ENCODE measurements at places on chromosomes 5 and 9.

DNA sequence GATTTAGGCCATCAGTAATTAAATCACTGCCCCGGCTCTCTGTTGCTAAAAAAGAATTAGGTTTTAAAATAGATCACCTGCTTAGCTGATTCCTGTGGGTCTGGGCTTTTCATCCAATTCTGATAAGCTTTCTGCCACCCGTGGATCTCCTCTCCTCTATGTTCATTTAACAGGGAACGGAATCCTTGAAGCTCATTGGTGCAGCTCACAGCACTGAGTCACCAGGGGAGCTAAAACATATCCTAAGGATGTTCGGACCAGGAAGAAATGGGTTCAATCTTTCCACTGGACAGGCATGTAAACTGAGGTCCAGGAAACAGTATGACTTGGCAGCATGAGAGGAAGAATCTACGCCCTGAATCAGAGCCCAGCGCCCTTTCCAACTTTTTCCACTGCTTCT is 267.1 kb upstream of the GRIA1 start:
- DNase-seq: no peak

- DNase-seq: no peak
These were observed 9.5 kb downstream of the LHFPL2 start for GRCh38 chr5:78638973-78639669.

- DNase-seq: no peak
These were observed 126.4 kb downstream of the SLF1 start for GRCh38 chr5:94744906-94745305.

- no peak for DNase-seq
These were observed 84.8 kb downstream of the KDM4C start for GRCh38 chr9:6842584-6842947.

DNA sequence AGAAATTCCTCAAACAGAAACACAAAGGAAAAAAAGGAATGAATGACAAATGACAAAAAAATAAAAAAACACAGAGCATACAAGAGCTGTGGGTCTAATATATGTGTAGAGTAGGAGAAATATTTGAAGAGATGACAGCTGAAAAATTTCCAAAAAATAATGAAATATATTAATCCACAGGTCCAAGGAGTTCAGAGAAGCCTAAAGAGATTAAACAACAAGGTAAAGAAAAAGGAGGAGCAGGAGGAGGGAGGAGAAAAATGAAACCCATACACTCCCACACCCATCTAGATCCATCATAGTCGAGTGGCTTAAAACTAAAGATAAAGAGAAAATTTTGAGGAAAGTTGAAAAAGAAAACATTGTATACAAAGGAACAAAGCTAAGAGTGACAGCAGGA is 182.4 kb upstream of the MAP3K1 start:
- DNase-seq: no peak

- DNase-seq: no peak
These were observed 292.4 kb downstream of the CD180 start for GRCh38 chr5:66904189-66904588.

DNA sequence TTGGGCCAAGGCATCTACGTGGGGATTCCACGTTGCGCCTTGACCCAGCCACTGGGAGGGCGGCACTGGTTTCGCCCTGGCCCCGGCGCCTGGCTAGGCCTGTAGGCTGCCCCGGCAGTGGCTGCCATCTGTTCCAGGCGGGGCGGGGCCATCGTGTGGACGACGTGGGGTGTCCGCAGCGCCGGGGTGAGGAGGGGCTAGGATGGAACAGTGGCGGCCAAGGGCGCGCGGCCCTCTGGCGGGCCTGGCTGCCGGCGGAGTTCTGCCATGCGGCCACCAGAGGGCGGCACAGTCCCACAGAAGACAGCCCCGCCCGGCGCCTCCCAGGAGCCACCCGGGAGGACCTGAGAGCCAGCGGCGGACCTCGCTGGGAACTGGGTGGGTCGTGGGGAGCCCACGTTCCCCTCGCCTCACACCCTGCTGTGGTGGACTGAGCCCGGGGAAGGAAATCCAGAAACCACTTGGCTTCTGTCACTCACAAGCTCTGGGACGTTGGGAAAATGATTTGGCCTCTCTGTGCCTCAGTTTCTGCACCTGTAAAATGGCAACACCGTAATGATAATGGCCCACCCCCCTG is 22.6 kb upstream of the RAPGEF1 start:
- DNase-seq: peak; percentile 70

GRCh38 chr5:64147849-64148441 is 17.7 kb upstream of the RNF180 start:
- DNase-seq: no peak

- DNase-seq: no peak
These were observed 158.2 kb downstream of the MACROH2A1 start for GRCh38 chr5:135240781-135241360.

DNA sequence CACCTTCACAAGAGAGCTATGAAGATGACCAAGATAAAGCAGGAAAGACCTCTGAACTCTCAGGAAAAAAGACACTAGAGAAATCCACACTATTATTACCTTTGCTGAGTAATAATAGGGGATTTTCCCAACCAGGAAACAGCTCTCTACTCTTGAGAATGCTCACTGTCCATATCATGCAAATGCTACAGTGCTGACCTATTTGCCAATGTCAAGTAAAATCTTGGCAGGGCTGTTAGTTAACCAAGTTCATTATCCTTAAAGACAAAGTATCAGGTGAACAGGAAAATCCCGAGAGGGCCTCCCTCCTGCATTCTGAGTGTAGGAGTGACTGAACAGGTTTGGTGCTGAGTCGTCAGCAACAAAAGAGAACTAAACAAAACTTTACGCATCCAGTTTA is 306.6 kb downstream of the ACTL7B start:
- DNase-seq: no peak

- DNase-seq: no peak
These were observed 278.1 kb downstream of the ICE1 start for GRCh38 chr5:5700549-5700948.

DNA sequence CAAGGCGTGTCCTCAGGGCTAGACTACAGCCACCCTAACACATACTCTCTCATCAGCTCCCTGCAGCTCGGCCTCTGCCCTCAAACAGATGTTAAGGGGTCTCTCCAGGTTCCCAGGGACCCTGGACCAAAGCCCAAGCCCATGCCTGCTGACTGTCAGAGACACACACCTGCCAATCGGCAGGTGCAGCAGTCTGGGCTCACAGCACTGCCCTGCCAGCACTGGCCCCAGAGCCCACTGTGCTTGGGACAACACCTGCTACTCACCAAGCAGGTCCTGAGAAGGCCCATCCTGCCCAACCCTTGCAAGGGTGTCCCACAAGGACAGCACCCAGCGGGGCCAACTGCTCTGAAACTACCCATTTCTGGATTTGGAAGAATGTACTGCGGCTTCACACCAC is 20.2 kb upstream of the ZDHHC11 start:
- no peak for DNase-seq

- no peak for DNase-seq
These were observed 943 bp downstream of the SFXN1 start for GRCh38 chr5:175479125-175479881.

- no peak for DNase-seq
These were observed 126.4 kb downstream of the CRB2 start for GRCh38 chr9:123482295-123482968.

DNA sequence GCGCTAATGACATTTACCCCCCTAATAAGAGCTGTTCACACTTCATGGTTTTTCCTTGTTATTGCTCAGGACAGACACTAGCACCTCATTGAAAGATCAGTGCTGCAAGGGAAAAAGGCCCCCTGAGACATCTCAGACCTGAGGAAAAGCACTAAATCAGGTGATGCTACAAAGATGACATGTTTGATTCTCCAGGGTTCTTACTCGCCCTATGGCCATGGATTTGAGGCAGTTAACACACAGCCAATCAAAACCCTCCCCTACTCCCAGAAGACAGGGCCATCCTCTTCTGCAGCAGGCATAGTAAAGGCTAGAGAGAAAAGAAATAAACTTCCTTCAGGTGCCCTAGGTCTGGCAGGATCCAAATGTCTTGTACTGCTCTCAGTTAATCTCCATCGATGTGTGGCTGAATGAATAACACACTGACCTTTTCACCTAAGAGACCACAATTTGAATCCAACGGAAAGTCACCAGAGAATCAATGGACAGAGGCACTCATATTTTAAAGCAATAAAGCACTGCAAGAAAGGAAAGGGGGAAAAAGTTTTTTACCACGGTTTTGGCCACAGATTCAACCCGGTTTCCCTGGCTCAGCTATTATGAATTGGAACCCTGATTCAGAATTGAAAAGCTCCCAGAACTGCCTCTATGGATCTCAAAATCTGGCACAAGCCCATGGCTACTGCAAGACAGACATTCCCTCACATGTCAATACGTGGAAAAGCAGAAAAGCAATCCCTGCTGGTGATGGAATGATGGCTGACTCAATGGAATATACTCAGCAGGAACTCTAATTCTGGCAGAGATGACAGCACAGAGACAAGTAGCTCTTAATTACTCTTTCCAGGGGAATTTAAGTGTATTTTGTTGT is 329.5 kb downstream of the BNC2 start:
- no peak for DNase-seq

DNA sequence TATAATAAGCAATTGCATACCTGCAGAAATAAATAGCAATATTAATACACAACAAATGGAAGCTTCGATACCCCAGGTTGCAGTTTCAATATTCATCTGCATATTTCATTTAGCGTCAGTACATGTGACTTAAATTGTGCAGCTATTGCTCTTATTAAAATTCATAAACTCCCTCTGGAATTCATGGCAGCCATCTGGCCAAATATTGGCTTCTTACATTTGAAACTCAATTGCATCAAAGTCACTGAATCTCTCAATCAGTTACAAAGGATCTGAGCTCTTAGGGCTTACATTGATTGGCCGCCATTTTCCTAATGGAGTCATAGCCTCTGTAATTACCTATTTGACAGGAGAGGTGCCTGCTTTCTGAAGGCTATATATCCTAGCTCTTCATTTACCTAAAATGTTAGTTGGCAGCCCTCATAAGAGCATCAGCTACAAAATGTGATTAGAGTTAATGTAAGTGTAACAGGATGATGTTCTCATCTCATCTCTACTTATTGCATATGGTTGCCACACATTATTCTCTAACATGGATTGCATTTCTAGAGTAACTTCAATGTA is 453.5 kb downstream of the CAAP1 start:
- DNase-seq: no peak

GRCh38 chr5:72681781-72682180 is 134.7 kb upstream of the TNPO1 start:
- DNase-seq: no peak

DNA sequence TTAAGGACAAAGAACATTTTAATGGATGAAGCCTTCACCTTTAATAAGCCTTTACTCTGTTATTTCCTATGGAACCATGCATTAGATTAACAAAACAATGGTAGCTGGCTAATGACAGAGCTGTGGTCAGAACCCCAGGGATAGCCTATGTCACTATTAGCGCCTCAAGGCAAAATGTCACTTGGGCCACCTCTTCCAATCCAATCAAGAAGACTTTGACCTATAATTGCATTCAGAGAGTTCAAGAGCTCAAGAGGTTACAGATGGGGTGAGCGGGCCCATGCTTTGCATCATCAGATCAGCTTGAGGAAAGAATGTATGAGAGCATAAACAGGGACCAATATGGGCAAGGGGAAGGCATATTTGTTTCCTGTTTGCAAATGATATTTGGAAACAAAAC is 425.1 kb downstream of the ARHGEF28 start:
- DNase-seq: no peak

DNA sequence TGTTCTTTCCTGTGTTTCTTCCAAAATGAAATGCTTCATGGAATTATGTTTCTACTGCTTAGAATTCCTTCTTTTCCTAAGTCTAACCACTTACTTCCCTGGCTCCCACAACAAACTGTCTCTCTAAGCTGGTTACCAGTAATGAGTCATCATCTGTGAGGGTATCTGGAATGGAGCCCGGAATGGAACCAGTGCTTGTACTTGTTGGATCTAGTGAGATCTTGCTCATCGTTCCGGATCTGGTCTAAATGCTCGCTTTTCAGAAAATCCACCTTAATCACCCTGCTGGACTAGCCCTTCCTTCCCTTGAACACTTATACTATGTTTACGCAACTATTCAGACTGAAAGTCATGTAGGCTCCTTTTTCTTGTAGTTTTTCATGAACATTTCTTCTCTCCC is 184.8 kb downstream of the PBX3 start:
- DNase-seq: no peak

DNA sequence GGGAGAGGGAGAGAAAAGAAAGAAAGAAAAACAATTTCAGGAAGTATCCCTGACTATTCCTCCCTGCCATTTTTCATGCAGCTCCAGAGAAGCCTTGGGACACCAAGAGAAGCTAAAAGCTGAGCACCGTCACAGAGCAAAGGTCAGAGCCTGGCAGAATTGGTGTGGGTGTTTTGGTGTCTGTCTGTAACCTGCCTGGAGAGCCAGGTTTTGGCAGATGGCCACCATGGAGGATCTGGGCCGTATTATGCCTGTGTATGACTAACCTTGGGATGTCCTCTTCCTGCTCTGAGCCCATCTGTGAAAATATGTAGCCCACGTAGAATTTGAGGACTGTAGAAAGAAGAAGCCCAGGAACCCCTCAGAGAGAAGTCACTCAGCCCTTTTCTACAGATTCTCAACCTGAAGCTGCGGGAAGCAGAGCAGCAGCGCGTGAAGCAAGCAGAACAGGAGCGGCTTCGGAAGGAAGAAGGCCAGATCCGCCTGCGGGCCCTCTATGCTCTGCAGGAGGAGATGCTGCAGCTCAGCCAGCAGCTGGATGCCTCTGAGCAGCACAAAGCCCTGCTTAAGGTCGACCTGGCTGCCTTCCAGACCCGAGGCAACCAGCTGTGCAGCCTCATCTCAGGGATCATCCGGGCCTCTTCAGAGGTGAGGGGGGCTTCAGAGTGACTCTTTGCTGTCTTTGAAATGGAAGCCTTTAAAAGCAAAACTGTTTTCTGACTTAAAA is 18.8 kb downstream of the GLE1 start:
- no peak for DNase-seq

DNA sequence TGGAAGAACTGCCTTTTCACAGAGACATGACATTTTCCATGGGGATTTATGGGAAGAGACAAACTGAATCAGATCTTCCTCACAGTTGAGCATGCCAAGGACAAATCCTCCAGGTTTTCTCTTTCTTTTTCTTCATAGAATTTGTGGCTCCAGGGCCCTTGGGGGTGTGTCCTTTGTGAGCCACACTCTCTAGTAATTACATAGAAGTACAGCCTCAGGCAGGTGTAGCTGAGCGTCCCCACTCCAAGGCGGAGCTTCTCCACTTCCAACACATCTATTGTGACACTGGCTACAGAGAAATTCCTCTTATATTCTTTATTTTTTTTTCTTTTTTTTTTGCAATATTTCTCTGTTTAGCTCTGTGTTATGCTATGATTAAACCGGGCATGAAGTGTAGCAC is 420.5 kb upstream of the CD180 start:
- no peak for DNase-seq
